ENCODE measurements at places on chromosomes 2 and 18.

DNA sequence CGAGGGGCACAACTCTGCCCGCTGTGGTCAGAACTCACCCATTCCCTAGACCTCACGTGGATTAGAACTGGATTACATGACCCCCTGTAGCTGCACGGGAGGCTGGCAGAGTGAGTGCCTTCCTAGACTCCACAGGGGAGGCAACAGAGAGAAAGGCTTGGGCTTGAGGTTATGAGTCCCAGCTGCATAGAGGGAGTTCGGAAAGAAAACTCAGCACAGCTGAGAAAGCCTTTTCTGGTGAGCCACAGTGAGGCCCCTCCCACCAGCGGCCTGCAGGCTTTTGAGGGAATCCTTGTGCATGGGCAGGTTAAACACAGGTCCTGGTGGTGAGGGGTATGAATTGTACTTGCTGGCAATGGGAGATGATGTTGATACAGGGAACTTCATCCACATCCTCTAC is 217.3 kb downstream of the FHOD3 start:
- DNase-seq: no peak

DNA sequence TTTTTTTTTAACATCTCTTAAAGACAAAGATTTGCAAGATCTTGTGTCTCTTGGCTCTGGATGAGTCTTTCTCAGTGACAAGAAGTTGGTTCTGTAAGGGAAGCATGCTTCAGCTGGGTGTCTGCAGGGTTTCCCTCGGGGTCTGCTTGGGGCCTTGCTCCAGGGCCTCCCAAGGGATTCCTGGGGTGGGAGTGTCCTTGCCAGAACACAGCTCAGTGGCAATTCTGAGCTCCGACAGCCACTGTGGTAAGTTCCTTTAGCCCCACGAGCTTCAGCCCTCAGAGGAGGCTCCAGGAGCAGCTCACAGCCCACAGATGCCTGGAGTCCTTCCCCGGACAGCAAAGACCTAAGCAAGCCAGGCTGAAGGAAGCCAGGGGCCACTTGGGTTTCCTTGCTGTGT is 52.4 kb downstream of the EMX1 start:
- DNase-seq: no peak

GRCh38 chr18:63544017-63544416 is 1.8 kb downstream of the SERPINB12 start:
- no peak for DNase-seq

DNA sequence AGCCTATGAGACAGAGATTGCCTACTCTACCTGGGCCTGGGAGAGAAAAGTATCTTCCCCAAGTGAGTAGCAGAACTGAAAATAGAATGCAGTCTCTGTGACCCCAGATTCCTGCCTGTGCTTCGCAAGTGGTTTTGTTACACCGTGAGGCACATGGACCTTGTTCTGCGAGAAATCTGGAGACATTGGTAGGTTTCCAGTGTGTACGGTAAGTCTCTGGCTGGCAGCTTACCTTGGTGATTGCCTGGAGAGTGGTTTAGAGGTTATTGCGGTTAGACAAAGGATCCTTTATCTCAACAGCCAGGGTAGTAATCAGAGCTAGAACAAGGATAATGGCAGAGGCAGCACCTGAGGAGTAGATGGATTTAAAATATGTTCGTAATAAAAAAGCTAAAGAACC is 606.0 kb upstream of the GCFC2 start:
- no peak for DNase-seq

GRCh38 chr2:27796791-27797765 is 25.6 kb downstream of the MRPL33 start:
- peak; percentile 83 for DNase-seq

GRCh38 chr2:42021464-42021863 is 26.4 kb upstream of the PKDCC start:
- DNase-seq: no peak

GRCh38 chr2:214578442-214578841 is 167.6 kb downstream of the VWC2L start:
- no peak for DNase-seq

DNA sequence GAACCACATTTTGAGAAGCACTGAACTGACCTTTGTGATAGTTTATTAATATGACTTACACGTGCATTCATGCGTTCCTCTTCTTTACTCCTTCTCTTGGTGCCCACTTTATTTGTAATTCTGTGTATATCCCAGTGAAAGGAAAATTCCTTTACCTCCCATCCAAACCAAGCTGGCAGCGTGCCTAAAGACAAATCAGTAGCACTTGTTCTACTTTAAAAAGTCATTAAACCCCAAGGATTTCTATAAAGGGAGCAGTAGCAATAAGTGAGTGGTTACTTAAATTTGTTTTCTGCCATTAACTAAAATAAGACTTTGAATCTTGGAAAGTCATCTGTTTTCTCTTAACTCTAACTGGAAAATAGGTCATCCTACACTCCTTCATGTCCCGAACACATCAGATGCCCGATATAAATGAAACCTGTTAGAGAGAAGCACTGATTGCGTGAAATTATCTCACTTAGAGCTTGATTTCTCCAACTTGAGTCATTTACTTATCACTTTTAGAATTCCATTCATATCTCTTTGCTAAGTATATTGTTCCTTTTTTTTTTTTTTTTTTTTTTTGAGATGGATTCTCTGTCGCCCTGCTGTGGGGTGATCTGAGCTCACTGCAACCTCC is 10.7 kb downstream of the PIK3C3 start:
- no peak for DNase-seq

DNA sequence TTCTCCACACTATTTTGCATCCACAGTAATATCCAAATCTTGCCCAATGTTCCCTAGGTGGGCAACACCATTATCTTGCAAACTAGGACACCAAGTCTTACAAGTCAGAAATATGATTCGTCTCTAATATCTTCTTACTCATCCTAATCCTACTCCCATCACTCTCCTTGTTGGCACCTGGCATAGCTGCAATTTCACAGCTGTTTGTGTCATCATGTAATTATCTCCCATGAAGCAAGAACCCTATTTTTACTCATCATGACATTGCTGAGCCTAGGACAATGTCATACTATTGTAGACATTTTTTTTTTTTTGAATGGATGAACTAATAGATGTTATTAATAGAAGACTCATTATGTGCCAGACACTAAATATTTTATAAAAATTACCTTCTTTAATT is 91.3 kb upstream of the CCDC141 start:
- DNase-seq: no peak

Data from MV-4-11 (cell line).